Breast epithelium (tissue), 4 donors: ENCODE measurements at places on chromosomes 1 and 21. TPM values are rescaled to one million over a fixed set of nuclear protein-coding genes. Genes with fewer than 3 reads are reported as not detected.

- no peak for DNase-seq
Measured at GRCh38 chr1:67317803-67318202, 10.1 kb downstream of the IL12RB2 start.

The ALPL gene
- 17.4 TPM for total RNA-seq

GRCh38 chr1:116477429-116477828 lies 93.4 kb downstream of the CD58 start:
- no peak for DNase-seq

DNA sequence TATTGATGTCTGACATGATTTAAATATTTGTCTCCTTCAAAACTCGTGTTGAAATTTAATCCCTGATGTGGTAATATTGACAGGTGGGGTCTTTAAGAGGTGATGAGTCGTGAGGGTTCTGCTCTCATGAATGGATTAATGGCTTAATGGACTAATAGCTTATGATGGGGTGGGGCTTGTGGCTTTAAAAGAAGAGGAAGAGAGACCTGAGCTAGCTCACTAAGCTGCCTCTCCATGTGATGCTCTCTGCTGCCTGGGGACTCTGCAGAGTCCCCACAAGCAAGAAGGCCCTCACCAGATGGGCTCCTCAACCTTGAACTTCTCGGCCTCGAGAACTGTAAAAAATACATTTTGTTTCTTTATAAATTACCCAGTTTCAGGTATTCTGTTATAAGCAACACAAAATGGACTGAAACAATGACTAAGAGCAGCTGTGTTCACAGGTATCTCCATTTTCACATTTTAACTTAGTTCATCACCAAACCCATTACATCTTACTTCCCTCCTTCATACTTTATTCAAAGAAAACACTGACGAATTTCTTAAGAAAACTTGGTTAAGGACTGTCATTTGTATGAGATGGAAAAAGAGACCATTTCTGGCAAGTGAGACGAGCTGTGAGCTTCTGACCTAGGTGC lies 12.1 kb upstream of the AIM2 start:
- no peak for DNase-seq

GRCh38 chr1:173553312-173553711 lies 49.6 kb downstream of the SLC9C2 start:
- DNase-seq, result no peak

DNA sequence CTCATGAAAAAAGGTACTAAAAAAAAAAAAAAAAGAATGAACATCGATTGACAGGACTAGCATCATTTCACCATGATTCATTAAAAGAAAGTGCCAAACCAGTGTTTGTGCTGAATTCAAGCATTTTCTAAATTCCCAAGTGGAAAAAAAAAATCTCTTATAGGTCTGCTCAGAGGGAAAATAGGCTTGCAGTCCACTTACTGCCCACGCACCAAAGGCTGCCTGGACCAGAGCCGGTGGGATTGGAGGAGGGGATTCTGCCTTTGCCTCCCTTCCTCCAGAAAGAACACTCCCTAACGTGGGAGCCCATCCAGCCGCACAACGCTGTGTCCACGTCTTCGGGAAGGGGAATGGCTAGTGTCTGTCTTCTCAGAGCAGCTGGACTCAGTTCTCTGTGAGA lies 5.5 kb upstream of the TRAPPC10 start:
- DNase-seq, result no peak

GRCh38 chr1:19325958-19326747 lies 14.0 kb downstream of the SLC66A1 start:
- DNase-seq, result no peak

- peak; percentile 43 for DNase-seq
Measured at GRCh38 chr21:42548687-42549406, 35.2 kb downstream of the SLC37A1 start.

DNA sequence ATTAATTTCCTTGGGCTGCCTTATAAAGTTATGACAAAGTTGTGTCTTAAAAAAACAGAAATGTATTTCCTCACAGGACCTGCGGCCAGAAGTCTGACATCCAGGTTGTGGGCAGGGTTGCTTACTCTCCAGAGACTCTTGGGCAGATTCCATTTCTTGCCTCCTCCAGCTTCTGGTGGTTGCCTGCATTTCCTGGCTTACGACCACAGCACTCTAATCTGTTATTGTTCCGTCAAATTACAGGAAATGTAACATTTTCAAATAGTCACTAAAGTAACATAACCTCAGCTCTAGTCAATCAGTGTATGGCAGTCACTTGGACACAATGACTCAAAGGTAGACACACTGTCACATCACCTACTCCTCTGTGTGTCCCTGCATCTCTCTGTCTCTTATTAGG lies 226.8 kb downstream of the DNAH14 start:
- DNase-seq, result no peak

The CFAP74 gene
- 0.29 TPM for total RNA-seq

- no peak for DNase-seq
Measured at GRCh38 chr1:17217607-17218006, 12.7 kb downstream of the PADI1 start.

DNA sequence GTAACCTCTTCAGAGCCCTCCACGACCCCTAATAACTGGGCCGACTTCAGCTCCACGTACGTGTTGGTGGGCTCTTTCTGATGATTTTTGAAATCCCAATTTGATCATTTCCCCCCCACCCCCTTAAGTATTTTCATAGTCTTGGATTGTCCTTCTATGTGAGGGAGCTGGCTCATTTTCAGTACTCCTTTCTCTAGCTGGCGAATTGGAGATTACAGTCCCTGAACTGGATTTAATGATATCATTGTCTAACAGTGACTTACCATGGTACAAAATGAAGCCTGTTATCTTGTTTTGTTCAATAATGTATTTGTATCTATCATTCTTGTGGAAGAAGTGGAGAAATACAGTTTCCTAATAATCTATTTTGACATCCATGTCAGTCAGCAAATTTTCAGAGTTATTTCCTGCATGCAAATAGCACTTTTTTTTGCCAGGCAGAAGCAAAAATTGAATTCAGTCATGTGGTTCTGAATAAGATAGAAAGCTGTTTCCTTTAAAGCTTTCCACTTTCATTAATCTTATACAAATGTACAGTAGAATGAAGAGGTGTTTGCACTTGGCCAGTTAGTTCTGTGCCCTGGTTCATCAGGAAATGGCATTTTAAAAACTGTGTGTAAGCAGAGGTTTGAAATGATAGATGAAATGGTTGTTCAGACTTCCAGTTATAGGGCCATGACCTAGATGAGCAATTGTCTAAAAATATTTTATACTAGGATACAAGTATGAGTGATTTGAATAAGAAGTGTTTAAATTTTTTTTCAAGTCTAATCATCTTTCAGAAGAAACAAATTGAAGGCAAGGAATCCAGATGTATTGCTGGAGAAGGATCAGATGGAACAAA lies 104.2 kb downstream of the ATP5PO start:
- no peak for DNase-seq

GRCh38 chr1:247434005-247434404 lies 18.0 kb downstream of the NLRP3 start:
- no peak for DNase-seq

- no peak for DNase-seq
Measured at GRCh38 chr1:68112835-68113243, 62.4 kb upstream of the DIRAS3 start.

The TRIM67 gene
- total RNA-seq, result not detected

- DNase-seq, result no peak
Measured at GRCh38 chr1:9858293-9859035, 34.7 kb upstream of the CLSTN1 start.

- no peak for DNase-seq
Measured at GRCh38 chr1:78492386-78492950, 1.7 kb downstream of the PTGFR start.

- no peak for DNase-seq
Measured at GRCh38 chr1:43596579-43596978, 53.4 kb upstream of the KDM4A start.

DNA sequence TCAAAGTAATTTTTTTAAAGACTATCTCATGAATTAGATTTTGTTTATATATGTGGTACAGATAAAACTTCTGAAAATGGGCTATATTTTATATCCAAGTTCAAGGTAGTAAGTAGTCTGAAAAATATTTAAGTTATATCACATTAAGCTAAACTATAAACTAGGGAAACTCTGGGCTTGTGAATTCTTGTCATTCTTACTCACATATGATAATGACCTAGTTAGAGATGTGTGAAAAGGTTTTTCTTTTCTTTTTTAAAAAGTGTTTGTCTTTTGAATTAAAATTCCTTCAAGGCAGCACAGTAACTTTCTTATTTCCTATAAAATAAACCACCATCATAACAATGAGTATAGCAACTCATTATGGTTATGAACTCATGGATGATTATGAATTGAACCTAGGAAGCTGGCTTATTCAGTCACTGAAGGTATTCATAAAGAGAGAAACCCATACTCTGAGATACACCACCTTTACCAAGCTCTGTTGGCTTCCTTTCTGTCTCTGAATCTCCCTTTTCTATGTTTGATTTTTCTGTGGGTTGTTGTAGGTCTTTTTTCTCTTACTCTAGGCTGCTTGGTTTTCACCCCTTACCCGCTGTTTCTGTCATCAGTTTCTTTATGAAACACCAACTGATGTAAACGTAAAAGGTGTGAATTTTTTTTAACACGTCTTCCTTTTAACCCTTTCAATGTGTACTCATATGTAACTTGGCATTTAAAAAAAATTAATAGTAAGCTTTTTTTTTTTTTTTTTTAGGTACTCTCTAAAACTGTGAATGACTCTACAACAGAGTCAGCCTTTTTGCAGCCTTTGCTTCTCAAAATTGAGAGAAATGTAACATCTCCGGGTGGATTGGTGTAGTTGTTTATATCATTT lies 25.2 kb downstream of the IL12RB2 start:
- DNase-seq, result no peak

DNA sequence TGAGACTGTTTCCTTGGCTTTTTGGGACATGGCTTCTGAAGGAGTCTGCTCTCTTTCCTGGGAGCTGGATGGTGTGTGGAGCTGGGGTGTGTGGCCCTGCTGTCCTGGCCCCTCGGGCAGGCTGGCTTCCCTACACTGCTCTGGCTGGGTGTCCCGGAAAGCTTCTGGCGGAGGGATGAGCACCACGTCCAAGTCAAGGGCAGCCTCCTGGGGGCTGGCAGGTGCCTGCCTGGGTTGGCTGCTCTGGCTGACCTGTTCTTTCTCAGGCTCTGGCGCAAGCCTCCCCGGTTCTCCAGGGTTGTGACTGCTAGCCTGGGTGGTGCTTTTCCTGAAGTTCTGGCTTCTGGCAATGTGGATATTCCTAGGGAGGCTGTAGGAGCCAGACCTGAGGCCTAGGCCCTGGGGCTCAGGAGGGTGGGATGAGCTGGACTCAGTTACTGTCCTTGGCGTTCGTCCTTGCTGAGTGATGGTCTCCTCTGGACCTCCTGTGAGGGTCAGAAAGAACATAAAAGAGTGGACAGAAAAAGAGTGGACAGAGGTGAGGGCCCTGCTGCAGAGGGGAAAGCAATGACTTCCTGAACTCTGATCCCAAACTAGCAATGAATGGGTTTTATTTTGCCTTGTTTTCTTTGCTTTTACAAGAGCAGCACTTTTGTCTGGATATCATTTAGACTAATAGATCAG lies 9.4 kb downstream of the C1orf116 start:
- DNase-seq, result no peak

GRCh38 chr1:9233241-9233941 lies 1.2 kb upstream of the H6PD start:
- peak; percentile 88 for DNase-seq

DNA sequence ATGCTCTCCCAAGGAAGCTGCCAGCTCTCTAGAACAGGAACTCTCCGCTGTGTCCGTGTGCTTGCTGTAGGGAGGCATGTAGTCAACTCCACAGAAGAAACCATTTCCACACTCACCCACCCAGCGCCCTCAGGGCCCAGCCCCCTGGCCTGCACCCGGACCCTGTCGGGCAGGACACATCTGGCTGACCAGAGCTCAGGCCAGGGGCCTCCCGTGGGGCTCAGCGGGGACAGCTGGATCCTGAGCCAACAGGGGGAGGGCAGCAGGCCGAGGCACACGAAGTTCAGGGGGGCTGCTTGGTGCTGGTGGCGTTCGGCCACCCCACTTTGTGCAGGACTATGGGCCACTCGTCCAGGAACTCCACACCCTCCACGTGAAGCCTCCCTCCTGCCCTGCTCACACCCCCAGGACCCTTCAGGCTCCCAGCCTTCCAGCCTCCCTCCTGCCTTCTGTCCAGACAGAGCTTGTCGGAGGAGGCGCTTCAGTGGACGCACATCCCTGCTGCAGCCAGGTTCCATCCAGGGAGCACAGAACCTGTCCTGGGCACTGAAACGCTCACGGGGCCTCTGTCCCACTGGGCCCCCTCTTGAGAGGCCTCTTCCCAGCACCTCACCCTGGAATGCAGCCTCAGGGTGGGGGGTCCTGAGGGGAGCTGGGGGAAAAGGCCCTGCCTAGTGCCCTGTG lies 15.0 kb upstream of the FAAP20 start:
- no peak for DNase-seq

DNA sequence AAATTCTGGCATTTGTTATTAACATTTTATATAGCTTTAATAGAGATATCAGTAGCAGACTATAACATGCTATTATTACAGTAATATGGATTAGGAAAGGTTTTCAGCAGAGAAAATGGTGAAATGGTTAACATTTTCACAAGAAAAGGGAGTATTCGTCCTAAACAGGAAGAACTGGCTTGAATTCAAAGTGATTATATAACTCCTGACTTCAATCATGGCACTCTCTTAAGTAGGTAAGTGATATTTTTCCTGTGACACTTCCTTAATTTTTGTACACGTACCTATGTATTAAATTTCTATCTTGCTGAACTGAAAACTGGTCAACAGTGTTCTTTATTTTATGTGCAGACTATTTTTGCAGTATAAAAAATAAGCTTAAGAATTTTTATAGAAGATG lies 67.9 kb upstream of the CNN3 start:
- DNase-seq, result no peak

The SERPINC1 gene
- total RNA-seq, result 0.32 TPM

- DNase-seq, result no peak
Measured at GRCh38 chr1:225517697-225518096, 89.9 kb upstream of the LBR start.

DNA sequence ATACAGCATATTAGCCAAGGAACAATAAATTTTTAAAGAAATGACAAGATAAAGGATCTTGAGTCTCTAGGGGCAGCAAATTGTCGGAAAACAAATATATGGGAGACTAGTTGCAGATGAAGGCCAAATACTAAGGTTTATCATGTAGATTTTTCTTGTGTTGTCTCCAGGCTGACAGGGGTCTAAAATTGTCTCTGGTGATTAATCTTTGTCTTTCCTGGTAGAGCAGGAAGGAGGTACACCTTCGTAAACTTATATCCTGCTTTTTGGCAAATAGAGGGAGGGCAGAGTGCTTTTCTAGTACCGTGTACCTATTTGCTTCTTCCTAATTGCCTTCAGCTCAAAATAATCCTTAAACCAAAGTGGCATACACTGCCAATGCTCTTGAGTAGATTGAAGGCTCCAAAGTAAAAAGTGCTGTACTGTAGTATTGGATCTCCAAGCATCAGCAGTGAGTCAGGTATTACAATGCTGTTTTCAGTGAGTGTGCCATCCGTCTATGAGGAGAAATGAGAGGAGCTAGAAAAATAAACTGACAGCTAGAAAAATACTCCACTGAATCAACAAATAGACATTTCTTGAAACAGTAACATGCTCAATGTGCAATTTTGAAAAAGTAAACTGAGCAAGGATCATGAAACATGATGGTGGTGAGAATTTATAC lies 1.8 kb upstream of the LEPR start:
- no peak for DNase-seq

- DNase-seq, result no peak
Measured at GRCh38 chr1:64809309-64809708, 64.4 kb downstream of the RAVER2 start.
